NK-92 treated with Interleukin-12 subunit alpha and Interleukin-12 subunit beta, amount 100 ng/mL, for 24 hours (cell line): ENCODE measurements at places on chromosomes 12 and 14.

DNA sequence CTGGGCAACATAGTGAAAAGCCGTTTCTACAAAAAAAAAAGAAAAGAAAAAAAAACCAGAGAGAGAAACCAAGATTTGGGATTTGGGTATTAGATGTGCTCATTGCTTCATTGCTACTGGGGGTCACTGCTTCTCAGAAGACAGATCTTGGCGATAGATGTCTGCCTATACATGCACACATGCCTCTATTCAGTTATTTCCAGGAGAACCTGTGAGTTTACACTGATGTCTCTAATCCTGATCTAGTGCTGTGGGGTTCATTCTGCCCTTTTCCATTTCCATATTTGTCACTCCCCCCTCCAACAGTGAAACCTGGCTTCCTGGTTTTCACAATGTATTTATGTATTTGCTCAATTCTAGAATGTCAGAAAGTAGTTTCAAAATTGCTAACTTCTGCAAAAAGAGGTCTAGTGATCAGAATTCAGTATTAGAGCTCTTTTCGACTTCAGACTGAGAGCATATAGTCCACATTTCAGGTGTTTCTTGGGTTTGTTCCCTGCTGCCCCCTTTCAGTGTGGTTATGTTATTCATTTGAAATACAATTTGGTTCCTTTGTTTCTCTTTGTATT lies 111.0 kb downstream of the SLC25A47 start:
- DNase-seq = no peak

DNA sequence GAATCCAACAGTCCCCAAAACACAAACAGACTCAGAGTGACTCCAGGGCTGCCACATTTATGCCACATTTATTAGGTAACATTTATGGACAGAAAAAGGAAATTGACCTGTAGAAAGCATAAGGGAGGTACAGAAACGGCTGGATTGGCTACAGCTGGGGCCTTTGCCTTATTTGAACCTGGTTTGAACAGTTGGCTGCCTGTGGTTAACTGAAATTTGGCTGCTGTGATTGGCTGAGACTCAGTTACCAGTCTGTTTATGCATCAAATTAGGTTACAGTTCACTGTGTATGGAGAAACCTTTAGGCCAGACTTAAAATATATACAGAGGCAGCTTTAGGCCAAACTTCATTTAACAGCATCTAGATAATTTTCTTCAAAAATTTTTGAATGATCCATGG lies 27.8 kb upstream of the PCNX1 start:
- no peak for DNase-seq

GRCh38 chr12:98002887-98003493 lies 512.4 kb upstream of the TMPO start:
- no peak for DNase-seq

DNA sequence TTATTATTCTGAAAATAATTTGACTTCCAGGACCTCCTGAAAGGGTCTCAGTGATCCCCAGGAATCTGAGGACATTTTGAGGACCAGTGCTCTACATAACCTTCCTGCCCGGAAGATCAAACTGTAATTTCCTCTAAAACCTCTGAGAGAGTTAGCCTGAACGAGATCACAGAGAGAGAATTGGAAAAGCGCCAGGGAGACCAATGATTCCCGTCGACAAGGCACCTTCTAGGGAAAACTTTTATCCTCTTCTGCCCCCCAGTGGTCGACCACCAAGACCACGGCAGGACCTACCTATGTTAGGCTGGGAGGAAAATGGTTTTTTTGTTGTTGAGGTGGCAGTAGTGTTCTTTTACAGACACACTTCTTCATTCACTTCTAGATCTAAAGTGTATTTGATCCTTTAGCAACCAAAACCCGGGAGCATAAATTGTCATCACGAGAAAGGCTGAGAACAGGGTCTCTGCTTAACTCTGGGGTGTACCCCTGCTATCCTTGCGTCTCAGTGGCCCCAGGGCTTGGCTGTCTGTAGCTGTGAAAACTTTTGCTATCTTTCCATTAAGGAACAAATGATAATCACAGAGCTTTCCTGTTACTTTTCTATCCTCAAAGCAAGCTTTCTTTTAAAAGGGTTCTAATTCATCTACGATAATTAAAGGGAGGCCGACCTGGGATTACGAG lies 62.9 kb upstream of the NID2 start:
- peak; percentile 7 for DNase-seq

DNA sequence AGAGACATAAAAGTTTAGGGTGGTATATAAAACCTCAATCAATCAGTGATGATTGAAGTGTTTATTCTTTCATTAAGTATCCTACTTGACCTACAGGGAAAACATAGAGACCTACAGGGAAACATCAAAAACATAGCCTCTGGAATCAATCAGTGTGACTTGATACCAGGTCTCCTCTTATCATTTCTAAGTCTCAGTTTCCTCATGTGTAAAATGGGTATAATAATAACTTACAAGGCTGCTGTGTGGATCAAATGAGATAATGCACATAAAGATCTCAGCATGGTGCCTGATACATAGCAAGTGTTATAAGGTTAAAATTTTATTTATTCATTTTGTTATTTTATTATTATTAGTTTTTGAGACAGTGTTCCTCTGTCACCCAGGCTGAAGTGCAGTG lies 22.2 kb upstream of the GNPTAB start:
- DNase-seq = no peak

DNA sequence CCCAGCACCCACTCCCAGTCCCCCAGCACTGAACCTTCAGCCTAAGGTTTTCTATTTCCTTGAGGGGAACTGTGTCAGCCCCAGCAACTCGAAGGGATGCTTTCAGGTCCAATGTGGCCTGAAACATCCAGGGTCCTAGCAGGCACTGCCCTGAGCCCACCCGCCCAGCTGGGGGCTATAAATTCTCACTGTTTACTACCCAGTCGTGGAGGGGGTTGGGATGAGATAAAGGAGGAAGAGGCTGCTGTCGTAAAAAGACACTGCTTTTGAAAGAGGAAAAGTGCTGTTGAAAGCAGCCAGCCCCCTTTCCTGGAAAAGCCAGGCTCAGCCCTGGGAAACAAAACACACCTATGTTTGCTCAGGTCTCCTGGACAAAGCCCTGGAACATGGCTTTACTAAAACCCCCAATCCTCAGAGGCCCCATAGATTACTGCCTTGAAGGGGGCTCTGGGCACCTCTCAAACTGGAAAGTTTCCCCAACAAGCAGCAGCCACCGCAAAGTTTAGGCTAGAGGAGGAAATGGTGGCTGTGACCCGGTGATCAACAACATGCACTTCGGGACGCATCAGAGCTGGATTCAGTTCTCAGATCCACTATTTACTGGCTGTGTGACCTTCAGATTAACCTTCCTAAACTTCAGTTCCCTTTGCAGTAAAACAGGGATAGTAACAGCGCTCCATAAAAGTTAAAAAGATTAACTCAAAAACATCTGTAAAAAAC lies 51.0 kb downstream of the ACTN1 start:
- no peak for DNase-seq

GRCh38 chr14:31687726-31688125 lies 126.5 kb downstream of the NUBPL start:
- no peak for DNase-seq

GRCh38 chr14:55762595-55763232 lies 182.7 kb downstream of the KTN1 start:
- no peak for DNase-seq

- DNase-seq = peak; percentile 43
Measured at GRCh38 chr12:52221912-52222457, 11.1 kb upstream of the KRT7 start.

- no peak for DNase-seq
Measured at GRCh38 chr12:115249671-115250278, 565.8 kb upstream of the TBX3 start.

GRCh38 chr14:77208291-77208978 lies 26.8 kb downstream of the TMEM63C start:
- DNase-seq = peak; percentile 19

- no peak for DNase-seq
Measured at GRCh38 chr12:104662908-104663307, 206.2 kb downstream of the CHST11 start.

DNA sequence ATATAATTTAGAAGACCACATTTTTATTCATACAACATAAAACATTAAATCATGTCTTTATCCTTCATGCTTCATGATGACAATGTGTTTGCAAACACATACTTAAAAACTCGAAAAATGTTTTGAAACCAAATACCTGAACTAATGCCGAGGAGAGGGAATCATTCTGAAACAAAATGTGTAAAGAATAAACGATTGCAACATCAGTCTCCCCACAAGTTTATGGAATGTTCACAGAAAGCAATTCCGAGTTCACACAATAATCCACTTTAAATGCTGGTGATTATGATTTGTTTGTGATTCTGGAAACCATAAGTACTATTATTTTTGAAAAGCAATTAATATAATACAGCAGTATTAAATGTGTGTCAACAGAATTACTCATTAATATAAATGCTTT lies 84.5 kb upstream of the PDZRN4 start:
- DNase-seq = no peak

GRCh38 chr12:74665690-74666089 lies 128.1 kb downstream of the ATXN7L3B start:
- no peak for DNase-seq

DNA sequence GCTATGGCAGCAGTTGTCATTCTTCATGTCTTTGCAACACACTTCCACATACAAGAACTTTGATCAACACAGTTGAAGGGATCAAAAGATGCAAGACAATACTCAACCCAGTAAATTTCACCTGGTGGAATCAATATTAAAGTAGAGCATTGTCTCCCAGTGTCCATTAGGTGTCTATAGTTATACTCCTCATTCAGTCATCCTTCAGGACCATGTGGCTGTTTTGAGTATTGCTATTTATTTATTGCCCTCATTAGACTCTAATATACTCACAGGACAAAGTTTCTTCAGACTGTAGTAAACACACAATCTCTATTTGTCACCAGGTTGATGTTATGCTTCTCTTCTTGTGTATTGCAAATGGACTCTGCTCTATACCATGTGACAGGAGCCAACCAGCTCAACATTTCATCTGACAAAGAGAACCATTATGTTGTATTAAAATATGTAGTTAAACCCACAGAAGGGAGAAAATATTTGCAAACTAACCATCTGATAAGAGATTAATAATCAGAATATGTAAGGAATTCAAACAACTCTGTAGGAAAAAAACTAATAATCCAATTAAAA lies 146.6 kb downstream of the TGFB3 start:
- no peak for DNase-seq

DNA sequence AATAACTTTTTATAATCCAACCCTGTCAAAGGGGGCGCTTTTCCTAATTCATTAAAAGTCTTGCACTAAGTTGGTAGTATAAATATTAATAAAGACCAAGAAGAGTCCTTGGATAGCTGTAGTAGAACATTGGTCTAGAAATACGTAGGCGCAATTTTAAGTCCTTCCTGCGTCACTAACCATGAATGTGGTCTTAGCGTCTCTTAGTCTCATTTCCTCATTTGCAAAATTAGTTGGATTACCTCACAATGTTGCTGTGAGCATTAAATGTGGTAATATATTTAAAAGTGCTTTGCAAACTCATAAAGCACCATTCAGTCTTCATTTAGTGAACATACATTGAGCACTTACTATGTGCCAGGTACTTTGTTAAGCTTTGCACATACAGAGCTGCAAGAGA lies 149.7 kb downstream of the AEBP2 start:
- no peak for DNase-seq

DNA sequence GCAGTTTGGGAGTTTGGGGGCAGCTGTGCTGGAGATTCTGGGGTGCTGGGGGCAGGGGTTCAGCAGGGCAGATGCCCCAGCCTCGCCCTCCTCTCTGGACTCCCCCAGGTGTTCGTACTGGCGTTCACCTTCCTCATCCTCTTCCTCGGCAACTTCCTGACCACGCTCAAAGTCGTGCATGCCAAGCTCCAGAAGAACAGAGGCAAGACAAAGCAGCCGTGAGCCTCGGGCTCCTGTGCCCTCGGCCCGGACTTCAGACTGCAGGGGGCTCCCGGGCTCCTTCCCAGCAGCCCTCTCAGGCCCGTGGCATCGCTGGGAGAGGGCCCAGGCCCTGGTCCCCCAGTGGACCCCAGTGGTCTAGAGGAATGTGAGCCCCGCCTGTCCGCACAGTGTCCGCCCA lies 18.0 kb downstream of the RHOF start:
- DNase-seq = no peak

DNA sequence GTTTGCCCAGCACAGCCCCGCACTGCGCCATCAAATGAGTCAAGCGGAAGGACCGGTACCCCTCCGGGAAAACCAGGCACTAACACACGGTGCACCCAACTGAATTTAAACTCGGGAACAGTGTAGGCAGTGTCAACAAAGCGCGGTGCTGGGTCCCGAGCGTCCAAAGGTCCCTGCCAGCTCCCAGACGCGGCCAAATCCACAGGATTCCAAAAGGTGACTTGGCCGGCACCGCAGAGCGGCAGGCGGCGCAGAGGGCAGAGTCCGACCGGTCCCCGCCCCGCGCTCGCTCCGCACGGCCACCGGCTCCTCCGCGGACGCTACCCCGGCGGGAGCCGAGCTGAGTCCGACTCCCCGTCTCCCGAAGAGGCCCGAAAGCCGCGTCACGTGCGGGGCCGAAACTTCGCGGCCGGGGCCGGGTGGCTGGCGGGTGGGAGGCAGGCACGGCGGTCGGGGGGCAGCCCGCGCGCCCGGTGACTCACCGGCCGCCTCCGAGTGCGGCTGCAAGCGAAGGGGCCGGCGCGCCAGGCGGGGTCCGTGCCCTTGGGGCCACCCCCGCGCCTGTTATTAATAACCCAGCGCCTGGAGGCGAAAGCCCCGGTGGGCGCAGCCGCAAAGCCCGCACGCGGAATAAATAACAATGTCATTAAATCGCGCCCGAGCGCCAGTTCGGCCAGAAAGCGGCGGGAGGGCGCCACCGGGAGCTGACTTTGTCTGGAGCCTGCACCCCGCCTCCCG lies 863 bp downstream of the DENND5B start:
- DNase-seq = no peak

- no peak for DNase-seq
Measured at GRCh38 chr14:50051106-50051505, 65.3 kb downstream of the VCPKMT start.

DNA sequence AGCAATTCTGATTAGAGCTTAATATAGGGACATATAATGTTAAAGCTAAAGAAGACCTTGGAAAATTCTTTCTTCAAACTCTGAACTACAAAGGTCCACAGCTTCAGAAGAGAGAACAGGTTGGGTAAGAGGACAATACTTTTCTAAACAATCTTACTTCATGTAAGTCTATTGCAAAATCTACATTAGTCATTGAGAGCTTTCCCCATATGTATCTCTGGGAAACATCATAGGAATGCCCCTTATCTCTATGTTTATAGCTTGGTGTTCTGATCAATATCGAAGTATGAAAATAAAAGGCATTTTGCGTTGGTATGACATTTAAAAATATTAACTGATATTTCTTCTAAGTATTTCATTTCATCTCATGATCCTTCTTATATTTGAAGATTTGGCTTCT lies 962.6 kb downstream of the AACS start:
- no peak for DNase-seq
